Activated CD4-positive, alpha-beta T cell treated with anti-CD3 and anti-CD28 coated beads for 4 hours (primary cell): ENCODE measurements at places on chromosomes 6 and 20.

- no peak for DNase-seq
Measured at GRCh38 chr6:117829594-117830319, 77.3 kb upstream of the SLC35F1 start.

DNA sequence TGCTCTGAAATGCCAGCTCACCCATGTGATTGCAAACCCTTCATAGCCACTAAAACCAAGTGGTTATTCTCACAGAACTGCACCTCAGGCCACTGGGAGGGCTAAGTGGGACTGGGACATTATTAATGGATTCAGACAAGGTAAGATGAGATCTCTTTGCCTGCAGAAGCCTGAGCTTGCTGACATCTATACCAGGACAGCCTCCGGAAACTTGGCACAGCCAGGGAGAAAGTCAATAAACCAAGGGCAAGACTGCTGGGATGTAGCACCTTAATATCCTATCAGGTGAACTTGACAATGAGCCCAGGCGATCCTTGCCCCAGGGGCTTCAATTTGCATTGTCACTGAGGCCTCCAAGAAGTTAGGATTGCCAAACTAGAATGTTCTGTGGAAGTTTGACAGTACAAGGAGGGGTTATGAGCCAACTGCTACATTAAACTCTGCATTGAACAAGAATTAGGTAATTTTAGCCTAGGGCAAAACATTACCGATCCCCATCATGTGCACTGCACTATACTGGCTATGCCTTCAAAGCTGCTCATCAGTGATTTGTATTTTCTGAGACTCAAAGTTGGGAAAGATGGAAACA lies 60.1 kb upstream of the RALGAPA2 start:
- DNase-seq: no peak

GRCh38 chr6:3899970-3900439 lies 50.8 kb downstream of the FAM50B start:
- no peak for DNase-seq

- no peak for DNase-seq
Measured at GRCh38 chr20:3697588-3698305, 14.7 kb downstream of the SIGLEC1 start.

DNA sequence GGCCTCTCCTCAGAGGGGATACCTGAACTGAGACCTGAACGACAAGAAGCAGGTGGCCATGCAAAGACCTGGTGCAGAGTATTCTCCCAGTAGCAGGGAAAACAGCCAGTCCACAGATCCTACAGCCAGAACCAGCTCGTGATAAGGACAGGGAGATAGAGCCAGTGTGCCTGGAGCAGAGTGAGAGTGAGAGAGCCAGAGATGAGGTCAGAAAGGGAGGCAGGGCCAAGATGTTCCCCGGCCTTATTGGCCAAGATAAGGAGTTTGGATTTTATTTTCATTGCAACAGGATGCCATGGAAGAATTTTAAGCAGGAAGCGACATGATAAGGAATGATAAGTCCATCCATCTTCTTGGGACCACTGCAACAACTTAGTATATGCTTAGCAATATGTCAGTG lies 111.8 kb downstream of the UBE3D start:
- DNase-seq: no peak

- DNase-seq: no peak
Measured at GRCh38 chr6:146211646-146212045, 182.8 kb downstream of the GRM1 start.

DNA sequence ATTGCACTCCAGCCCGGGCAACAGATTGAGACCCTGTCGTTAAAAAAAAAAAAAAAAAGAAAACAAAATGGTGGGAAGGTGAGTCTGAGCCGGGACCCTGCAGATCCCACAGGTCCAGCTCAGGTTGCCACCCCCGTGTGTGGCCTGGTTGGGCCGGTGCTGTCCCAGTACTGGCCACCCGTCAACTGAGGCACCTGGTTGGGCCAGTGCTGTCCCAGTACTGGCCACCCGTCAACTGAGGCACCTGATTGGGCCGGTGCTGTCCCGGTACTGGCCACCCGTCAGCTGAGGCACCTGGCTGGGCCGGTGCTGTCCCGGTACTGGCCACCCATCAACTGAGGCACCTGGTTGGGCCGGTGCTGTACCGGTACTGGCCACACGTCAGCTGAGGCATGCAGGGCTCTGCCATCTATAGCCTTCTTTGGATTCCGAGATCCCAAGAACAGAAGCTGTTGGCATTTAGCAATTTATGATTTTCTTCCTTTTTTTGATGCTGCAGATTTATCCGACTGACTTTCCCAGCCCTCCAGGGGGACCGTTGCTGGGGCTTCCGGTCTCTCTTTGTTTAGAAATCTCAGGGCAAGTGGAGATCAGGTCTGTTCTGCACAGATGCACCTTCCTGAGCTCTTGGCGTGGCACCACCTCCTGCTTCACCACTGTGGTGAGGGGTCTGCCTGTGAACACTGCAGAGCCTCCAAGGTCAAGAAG lies 113.8 kb downstream of the SYCP2 start:
- DNase-seq: no peak

DNA sequence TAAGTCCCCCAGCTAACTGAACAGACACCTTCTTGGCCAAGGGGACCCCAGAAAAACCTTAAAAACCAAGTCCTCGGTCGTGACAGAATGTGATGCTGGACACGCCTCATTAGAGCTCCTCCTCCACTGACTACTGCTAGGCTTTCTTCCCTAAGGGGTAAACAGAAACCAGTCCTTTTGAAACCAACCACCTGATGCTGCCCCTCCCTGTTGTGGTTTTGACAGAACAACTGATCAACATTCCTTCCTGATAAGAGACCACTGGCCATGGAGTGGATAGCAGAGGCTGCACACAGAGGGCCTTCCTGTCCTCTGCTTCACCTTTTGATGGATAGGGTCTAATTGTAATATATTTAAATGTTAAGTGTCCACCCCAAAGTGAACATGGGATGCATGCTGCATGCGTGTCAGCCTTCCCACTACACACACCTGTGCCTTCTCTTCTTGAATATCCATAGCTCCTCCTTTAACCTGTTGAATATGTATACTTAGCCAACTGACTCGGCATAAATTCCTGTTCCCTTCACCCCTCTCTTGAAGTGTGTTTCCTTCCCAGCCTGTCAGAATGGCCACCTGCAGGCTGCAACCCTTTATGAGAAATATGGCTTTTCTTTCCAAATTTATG lies 27.9 kb upstream of the SLC2A12 start:
- DNase-seq: no peak
